Inflammatory macrophage treated with lipopolysaccharide for 4 hours (primary cell): ENCODE measurements at places on chromosomes 3 and 15.

DNA sequence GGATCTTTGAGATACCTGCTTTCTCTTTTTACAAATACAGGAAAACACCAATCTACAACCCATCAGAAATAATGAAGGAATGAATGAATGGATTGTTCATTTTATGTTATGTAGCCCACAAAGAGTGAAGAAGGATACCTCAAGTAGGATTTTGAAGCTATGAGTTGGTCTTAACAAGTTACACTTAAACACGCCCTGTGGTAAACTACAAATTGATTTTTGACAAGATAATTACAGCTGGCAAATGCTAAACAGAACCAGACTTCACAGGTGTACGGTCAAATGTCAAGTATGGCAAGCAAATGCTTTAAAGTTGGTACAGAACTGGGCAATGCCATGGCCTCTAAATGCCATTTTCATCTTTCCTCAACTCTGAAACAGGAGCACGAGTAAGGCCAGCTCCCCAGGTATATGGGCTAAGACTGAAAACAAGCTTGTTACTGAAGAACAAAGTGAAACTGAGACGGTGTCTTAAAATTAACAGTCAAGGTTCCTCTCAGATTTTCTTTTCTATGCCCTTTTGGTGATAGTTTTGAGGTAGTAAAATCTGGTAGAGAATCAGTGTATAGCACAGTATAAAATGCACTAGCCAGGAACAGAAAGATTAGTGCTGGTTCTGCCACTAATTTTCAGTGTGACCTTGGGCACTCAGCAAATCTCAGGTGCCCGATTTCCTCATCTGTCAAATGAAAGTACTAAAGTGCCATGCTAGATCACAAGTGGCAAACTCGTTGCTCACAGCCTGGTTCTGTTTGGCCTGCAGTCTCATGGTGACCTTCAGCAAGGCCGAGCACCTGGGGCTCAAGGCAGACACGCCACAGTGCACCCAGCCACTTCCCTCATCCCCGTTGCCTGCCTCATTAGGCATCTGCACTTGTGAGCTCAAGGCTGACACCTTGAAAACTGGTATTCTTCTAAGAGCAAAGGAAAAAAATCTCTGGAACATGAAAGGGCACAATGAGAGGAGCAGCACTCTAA, 9.5 kb downstream of the RUVBL1 start:
- DNase-seq, result no peak

DNA sequence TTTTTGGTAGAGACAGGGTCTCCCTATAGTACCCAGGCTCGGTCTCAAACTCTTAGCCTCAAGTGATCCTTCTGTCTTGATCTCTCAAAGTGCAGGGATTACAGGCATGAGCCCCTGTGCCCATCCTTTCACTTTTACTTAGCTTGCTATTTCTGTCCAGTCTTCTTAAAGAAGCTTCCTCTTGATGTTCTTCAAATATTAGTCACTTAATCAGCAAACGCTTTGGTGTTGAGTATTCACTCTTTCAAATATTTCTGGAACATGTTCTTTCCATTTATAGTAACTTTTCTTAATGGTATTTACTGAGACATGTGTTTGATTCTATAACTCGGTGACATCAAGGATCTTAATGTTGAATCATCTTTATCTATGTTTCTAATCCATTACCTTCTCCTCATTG, 122.1 kb downstream of the CNTN6 start:
- DNase-seq, result no peak

- DNase-seq, result peak; percentile 63
Observed at GRCh38 chr3:176939022-176939817, 258.1 kb downstream of the TBL1XR1 start.

- peak; percentile 95 for DNase-seq
Observed at GRCh38 chr3:192957441-192958021, 39.9 kb upstream of the MB21D2 start.

- DNase-seq, result peak; percentile 48
Observed at GRCh38 chr15:45126535-45127158, 3.0 kb downstream of the DUOXA1 start.

DNA sequence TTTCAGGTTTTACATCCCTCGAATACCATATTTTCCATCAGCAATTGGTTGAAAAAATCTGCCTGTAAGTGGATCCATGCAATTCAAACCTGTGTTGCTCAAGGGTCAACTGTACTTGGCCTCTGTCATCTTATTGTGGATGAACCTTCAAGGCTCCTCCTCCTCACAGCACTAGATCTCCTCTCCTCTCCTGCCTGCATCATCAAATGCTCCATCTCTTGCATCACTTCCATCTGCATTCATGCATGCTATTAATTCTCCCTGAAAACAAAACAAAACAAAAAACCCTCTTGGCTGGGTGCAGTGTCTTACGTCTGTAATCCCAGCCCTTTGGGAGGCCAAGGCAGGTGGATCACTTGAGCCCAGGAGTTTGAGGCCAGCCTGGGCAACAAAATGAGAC, 10.1 kb downstream of the BCL2L10 start:
- DNase-seq, result peak; percentile 76

- DNase-seq, result no peak
Observed at GRCh38 chr3:54486317-54486716, 364.0 kb downstream of the CACNA2D3 start.

DNA sequence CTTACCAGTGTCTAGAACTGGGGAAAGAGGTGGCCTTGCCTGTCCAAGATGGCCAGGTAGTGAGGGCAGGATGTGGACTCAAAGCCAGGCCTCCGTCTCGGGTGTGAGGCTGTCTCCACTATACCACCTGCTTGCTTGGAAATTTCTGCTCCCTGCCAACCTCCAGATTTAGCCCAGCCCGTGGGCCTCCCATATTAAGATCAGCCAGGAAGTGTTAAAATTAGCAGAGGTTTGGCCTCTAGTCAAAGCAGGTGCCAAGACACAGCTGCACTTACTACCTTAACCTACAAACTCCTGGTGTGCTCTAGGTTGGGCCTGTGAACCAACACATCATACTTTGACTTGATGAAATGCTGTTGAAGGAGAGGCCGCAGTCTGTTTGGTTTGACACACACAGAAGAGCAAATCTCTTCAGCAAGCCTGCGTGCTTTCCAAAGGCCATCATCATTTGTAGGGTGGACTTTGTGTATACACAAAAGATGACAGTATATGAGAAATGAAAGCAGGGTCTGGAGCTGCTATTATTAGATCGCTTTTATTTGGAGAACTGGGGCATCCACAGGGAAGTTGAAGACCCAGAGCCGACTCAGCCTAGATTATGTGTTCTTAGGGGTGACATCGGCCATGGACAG, 206.5 kb downstream of the XXYLT1 start:
- DNase-seq, result no peak

GRCh38 chr15:34953851-34954250, 15.7 kb downstream of the AQR start:
- no peak for DNase-seq

GRCh38 chr3:27939940-27940339, 217.8 kb upstream of the EOMES start:
- no peak for DNase-seq

DNA sequence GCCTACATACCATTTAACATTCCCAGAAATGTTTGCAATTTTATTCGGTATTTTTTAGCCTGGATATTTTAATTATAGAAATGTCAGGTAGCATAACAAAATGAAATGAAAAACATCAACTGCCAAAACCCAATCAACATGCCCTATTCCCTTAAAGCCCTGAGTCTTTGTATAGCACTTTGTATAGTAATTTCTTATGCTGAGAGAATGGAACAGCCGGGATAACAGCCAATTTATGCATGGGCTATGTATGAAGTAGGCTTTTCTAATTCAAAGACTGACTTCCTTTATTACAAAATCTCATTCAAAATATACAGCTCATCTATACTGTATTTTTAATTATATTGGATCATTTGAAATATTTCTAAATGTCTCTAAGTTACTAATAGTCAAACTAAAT, 513.0 kb upstream of the NAALADL2 start:
- DNase-seq, result no peak

GRCh38 chr3:180036092-180036670, 556 bp downstream of the PEX5L start:
- no peak for DNase-seq

DNA sequence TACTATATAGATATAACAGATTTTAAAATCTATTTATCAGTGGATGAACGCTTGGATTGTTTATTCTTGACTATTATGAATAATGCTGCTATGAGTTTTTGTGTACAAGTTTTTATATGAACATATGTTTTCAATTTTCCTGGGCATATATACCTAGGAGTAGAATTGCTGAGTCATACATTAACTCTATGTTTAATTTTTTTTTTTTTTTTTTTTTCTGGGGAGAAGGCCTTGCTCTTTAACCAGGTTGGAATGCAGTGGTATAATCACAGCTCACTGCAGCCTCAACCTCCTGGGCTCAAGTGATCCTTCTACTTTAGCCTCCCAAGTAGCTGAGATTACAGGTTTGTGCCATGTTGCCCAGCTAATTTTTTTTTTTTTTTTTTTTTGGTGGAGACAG, 9.1 kb downstream of the CIDEC start:
- no peak for DNase-seq

GRCh38 chr15:36827824-36828223, 248.4 kb downstream of the CDIN1 start:
- DNase-seq, result no peak

GRCh38 chr3:153246806-153247205, 84.8 kb downstream of the RAP2B start:
- peak; percentile 63 for DNase-seq

DNA sequence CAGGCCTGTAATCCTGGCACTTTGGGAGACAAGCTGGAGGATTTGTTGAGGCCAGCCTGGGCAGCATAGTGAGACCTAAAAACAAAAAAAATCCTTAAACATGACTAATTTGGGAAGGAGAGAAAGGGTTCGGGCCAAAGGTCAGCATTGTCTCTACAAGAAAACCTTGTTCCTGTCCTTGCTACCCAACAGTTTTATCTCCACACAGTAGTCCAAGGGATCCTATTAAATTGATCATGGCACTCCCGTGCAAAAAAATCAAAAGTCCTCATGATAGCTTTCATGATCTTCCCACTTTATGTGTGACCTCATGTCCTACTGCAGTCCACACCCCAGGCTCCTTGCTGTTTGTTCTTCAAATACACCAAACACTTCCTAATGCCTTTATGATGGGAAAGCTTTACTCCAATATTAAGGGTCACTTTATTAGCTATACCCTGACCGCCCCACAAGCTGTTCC, 4.2 kb downstream of the RPL15 start:
- DNase-seq, result no peak

GRCh38 chr15:74768771-74769342, 13.0 kb upstream of the CSK start:
- DNase-seq, result peak; percentile 51

DNA sequence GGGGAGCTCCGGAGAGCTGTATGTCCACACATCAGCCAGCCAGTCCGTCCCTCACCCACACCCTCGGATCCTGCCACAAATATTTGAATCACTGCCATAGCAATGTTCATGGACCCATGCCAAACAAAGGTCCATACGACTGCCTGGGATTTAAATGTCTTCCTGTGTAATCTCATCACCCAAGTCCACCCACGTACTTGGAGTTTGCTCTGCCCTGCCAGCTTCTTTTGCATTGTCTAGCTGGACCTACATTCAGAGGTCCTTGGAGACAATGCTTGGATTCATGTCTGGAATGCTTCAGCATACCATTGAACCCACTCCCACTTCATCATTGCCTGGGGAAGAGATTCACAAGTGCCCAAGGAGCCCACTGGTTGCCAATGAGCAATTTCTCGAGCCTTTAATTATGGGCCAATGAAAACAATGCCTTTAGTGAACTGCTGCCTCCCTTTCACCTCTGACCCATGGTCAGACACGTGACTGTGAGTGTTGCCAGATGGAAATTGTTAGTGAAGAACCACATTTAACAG, 90.4 kb upstream of the PHLDB2 start:
- DNase-seq, result no peak
